Substantia nigra (tissue), 51 donors: ENCODE measurements at places on chromosomes 7 and 10.

- DNase-seq, result no peak
Measured at GRCh38 chr7:1117321-1117928, 29.5 kb downstream of the GPER1 start.

DNA sequence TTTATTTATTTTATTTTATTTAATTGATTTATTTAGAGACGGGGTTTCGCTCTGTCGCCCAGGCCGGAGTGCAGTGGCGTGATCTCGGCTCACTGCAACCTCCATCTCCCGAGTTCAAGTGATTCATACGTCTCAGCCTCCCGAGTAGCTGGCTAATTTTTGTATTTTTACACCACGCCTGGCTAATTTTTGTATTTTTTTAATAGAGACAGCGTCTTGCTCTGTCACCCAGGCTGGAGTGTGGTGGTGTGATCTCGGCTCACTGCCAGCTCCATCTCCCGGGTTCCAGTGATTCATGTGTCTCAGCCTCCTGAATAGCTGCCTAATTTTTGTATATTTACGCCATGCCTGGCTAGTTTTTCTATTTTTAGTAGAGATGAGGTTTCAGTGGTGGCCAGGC is 34.2 kb downstream of the AP5Z1 start:
- no peak for DNase-seq

DNA sequence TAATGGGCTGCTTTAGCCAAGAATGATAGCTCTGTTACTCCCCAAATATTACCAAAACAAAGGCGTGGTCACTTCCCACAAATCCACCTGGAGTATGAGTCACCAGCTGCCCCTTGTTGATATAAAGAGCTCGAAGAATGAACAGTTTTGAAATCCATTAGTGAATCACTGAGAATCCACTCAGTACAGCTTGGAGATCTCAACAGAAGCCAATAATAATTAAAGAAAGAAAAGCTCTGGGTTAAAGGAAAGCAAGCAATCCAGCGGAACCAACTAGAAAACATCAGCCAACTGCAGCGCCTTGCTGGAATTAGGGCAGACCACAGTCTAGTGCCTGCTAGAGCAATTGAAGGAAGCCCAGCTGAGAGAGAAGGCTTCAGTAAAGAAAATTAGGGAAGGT is 576.0 kb upstream of the C7orf33 start:
- no peak for DNase-seq

- DNase-seq, result no peak
Measured at GRCh38 chr10:25288181-25288580, 113.4 kb downstream of the GPR158 start.

DNA sequence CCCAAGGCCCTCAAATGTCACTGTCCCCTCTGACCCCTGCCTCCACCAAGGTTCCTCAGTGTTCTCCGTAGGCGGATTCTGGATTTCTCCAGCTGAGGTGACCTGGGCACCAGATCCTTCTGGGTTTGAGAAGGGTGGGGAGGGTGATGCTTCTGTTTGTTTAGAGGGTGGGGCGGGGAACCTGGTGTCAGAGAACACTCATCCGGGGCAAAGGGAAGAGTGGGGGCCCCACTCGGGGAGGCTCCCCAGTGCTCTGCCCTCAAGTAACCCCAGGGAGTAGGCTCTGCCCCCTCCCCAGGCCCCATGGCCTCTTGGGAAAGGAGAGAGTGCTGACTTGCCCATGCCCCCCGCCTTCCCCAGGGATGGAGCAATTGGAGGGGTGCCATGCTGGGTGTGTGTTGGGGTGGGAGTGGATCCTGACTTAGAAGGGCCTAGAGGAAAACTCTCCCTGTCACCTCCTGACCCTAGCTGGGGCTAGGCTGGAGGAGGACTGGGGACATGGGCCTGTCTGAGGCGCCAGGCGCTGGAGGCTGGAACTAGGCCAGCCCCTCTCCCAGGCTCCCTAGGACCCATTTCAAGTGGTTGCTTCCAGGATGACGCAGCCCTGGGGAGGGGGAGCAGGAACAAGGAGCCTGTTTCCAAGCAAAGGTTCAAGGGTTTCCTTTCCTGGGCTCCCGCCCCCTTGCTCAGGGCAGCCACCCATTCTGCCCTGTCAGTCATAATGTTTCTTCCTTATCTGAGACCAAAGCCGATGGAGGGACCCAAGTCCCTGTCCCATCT is 27.9 kb downstream of the KAZALD1 start:
- no peak for DNase-seq

DNA sequence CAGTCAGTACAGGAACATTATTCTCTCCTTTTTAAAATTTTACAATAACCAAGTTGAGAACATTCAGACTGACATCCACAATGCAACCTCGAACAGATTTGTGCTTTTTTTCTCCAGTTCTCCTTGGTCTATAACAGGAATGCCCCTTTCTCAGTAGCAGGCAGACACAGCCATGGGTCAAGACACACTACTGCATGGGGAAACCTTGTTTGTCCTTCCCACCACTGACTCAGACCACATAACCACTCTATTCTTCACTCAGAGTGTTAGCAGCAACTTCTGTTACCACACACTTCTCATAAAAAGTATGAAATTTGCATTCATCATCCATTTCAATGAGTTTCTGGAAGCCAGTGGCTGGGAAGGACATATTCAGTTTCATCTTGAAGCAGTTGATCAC is 421.7 kb downstream of the ADRA2A start:
- no peak for DNase-seq

- DNase-seq, result no peak
Measured at GRCh38 chr10:79046326-79046725, 22.4 kb upstream of the ZMIZ1 start.

DNA sequence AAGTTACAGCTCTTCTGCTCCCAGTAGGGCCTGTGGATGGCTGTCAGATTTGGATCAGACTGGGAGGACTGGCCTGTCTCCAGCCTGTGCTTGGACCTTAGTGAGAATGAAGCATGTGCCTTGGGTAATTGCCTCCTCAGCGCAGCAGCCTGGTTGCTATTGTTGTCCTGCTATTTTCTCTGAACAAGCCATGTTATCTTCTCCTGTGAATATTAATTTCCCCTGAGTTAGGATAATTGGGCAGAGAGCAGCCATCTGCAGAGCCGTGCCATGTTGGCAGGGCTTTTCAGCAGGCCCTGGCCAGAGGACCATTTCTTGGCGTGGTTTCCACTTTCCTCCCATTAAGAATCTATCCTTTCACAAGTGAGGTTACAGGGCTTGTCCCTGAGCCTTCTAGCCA is 497.3 kb downstream of the SORCS3 start:
- no peak for DNase-seq
